B cell (primary cell): ENCODE measurements at places on chromosomes 4 and X. TPM values are rescaled to one million over a fixed set of nuclear protein-coding genes. Genes with fewer than 3 reads are reported as not detected.

- no peaks in the 10 kb centered on the region for H3K4me1 ChIP-seq
- H3K36me3 ChIP-seq, result no peaks in the 10 kb centered on the region
- no peak overlapping the region for H3K4me3 ChIP-seq
- H3K27ac ChIP-seq, result no peak overlapping the region
- no peaks in the 10 kb centered on the region for H3K27me3 ChIP-seq
Observed at GRCh38 chr4:114577386-114577785, 21.2 kb upstream of the UGT8 start.

DNA sequence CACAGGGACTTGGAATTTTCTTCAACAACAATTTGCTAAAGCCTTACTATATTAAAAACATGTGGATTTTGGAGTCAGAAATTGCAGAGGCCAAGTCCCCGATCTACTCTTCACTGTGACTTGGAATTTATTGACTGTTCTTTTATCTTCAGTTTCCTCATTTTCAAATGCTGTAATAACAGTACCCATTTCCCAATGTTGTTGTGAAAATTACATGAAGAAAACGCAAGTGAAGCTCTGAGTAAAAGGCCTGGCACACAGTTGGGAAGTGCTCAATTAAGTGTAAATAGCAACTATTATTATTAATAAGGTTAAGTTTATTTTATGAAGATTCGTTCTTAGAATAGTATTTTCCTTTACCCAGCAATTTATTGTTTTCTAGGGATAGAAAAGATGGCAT lies 15.7 kb downstream of the STBD1 start:
- peaks cover 5% of the 10 kb centered on the region for H3K27me3 ChIP-seq
- DNase-seq, result no peak
- no peaks in the 10 kb centered on the region for H3K4me1 ChIP-seq
- H3K4me3 ChIP-seq, result no peak overlapping the region
- no peak overlapping the region for H3K27ac ChIP-seq

GRCh38 chr4:56803471-56803870 lies 18.0 kb downstream of the SPINK2 start:
- no peaks in the 10 kb centered on the region for H3K36me3 ChIP-seq
- no peak overlapping the region for H3K4me3 ChIP-seq
- peak; percentile 67 for DNase-seq
- no peaks in the 10 kb centered on the region for H3K27me3 ChIP-seq
- peaks cover 23% of the 10 kb centered on the region for H3K4me1 ChIP-seq

GRCh38 chr4:7414046-7414445 lies 20.7 kb downstream of the PSAPL1 start:
- H3K36me3 ChIP-seq, result no peaks in the 10 kb centered on the region
- no peak overlapping the region for H3K27ac ChIP-seq
- DNase-seq, result no peak
- H3K4me3 ChIP-seq, result no peak overlapping the region
- no peaks in the 10 kb centered on the region for H3K4me1 ChIP-seq

- no peak for DNase-seq
- no peaks in the 10 kb centered on the region for H3K27me3 ChIP-seq
- no peak overlapping the region for H3K4me3 ChIP-seq
- H3K36me3 ChIP-seq, result no peaks in the 10 kb centered on the region
Observed at GRCh38 chr4:117692538-117692937, 341.7 kb upstream of the NDST3 start.

DNA sequence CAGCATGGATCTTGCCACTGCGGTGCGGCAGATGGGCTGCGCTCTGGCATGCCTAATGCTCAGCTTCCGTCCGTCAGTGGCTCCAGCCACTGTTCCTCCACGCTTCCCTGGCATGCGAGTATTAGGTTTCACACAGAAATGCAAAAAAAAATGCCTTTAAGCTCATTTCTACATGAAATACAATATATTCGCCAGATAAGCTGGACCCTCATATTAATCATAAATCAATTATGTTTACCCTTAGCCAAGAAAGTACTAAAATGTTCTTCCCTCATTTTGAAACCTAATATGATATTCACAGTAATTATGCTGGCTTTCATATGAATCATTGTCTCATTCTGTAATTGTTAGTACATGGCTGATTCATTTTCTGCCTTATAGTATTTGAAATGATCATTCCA lies 115.5 kb upstream of the FAM241A start:
- H3K4me3 ChIP-seq, result no peak overlapping the region
- H3K36me3 ChIP-seq, result no peaks in the 10 kb centered on the region
- no peak for DNase-seq
- peaks cover 3% of the 10 kb centered on the region for H3K27me3 ChIP-seq

GRCh38 chrX:133543654-133544053 lies 128.4 kb upstream of the GPC4 start:
- H3K27ac ChIP-seq, result no peak overlapping the region
- no peak overlapping the region for H3K4me3 ChIP-seq
- H3K4me1 ChIP-seq, result no peaks in the 10 kb centered on the region
- no peak for DNase-seq
- no peaks in the 10 kb centered on the region for H3K27me3 ChIP-seq

GRCh38 chrX:134512566-134512965 lies 52.6 kb downstream of the HPRT1 start:
- DNase-seq, result no peak
- no peaks in the 10 kb centered on the region for H3K36me3 ChIP-seq
- no peak overlapping the region for H3K27ac ChIP-seq
- no peaks in the 10 kb centered on the region for H3K27me3 ChIP-seq
- no peak overlapping the region for H3K4me3 ChIP-seq
- H3K4me1 ChIP-seq, result no peaks in the 10 kb centered on the region

GRCh38 chr4:19417256-19417655 lies 834.4 kb upstream of the SLIT2 start:
- H3K27me3 ChIP-seq, result no peaks in the 10 kb centered on the region
- no peak overlapping the region for H3K4me3 ChIP-seq
- H3K27ac ChIP-seq, result no peak overlapping the region
- DNase-seq, result no peak
- H3K36me3 ChIP-seq, result no peaks in the 10 kb centered on the region
- no peaks in the 10 kb centered on the region for H3K4me1 ChIP-seq

- H3K4me3 ChIP-seq, result no peak overlapping the region
- H3K4me1 ChIP-seq, result no peaks in the 10 kb centered on the region
- no peak overlapping the region for H3K27ac ChIP-seq
- no peaks in the 10 kb centered on the region for H3K36me3 ChIP-seq
- H3K27me3 ChIP-seq, result no peaks in the 10 kb centered on the region
Observed at GRCh38 chr4:7565483-7565882, 130.8 kb upstream of the PSAPL1 start.

DNA sequence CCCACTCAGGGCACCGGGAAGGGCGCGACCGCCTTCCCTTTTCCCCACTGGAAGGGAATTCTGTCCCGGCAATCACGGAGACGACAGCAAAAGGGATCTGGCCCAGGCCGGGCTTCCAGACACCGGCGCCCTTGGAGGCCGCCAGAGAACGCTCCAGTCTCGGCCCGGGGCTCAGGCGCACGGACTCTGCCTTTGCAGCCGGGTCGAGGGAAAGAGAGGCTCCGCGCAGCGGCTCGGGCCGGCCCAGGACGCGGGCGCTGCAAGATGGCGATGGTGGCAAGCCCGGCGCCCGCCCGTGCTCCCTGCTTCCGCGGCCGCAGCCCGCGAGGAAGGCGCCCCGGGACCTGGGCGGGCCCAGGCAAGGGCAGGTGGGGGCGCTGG lies 1.1 kb downstream of the CTBP1 start:
- H3K4me1 ChIP-seq, result peaks cover 68% of the 10 kb centered on the region
- DNase-seq, result no peak

- H3K27me3 ChIP-seq, result peaks cover 5% of the 10 kb centered on the region
- no peak overlapping the region for H3K27ac ChIP-seq
Observed at GRCh38 chr4:85081196-85081595, 114.7 kb upstream of the WDFY3 start.

DNA sequence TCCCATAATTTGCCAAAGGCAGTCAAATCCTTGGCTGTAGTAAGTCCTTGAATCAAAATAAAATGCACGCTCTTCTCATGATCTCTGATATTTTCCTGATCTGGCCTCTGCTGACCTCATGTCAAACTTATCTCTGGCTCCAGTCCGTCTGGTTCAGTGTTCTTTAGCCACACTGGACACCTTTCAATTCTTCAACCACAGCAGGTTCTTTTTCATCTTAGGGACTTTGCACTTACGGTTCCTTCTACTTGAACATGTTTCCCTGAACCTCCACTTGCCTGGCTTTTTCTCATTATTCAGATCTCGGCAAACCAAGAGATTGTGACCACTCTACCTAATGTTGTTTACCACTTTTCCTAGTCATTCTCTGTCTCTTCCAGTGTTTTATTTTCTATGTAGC lies 10.3 kb downstream of the ENPEP start:
- no peak overlapping the region for H3K27ac ChIP-seq
- no peaks in the 10 kb centered on the region for H3K36me3 ChIP-seq
- H3K27me3 ChIP-seq, result peaks cover 8% of the 10 kb centered on the region
- no peak overlapping the region for H3K4me3 ChIP-seq
- no peak for DNase-seq

DNA sequence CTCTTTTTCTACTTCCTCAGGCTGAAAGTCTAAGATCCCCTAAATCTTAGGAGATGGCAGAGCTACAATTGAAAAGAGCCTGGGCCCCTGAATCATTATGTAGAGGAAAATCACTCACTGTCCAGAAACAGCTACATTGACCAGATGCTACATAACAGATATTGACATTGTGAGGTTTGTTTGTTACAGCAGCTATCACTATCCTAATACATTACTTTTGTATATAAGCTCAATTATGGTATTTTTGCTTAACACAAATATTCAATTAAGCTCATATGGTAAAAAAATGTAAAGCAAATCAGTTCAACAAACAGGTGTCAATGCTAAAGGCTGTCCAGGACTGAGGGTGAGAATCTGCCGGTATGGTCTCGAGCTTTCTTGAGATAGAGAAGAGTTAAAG lies 89.4 kb downstream of the LDB2 start:
- no peaks in the 10 kb centered on the region for H3K27me3 ChIP-seq
- no peak overlapping the region for H3K27ac ChIP-seq
- no peak overlapping the region for H3K4me3 ChIP-seq

DNA sequence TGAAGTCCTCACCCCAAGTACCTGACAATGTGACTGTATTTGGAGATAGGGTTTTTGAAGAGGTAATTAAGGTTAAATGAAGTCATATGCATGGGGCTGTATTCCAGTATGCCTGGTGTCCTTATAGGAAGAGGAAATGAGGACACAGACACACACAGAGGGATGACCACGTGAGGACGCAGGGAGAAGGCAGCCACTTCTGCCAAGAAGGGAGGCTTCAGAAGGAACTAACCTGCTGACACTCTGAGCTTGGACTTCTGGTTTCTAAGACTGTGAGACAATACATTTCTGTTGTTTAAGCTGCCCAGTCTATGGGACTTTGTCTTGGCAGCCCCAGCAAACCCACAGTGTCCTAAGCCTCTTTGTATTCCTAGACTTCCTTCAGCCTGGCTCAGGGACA lies 3.0 kb upstream of the SLC2A9 start:
- no peak overlapping the region for H3K27ac ChIP-seq
- no peaks in the 10 kb centered on the region for H3K27me3 ChIP-seq
- H3K4me3 ChIP-seq, result no peak overlapping the region
- DNase-seq, result no peak
- no peaks in the 10 kb centered on the region for H3K36me3 ChIP-seq

The EIF4E gene
- 71.1 and 71.2 TPM in 2 replicates for total RNA-seq

The MMRN1 gene
- total RNA-seq, result 0.22 and 0.49 TPM in 2 replicates

The NSUN7 gene
- 29.8 and 33.1 TPM in 2 replicates for total RNA-seq

The NDUFB11 gene
- 51.0 and 56.8 TPM in 2 replicates for total RNA-seq

The DDX53 gene
- total RNA-seq, result not detected in 2 replicates
